ENCODE measurements at places on chromosomes 13 and 19.

- DNase-seq = peak; percentile 89
These were observed 1.6 kb downstream of the RASIP1 start for GRCh38 chr19:48738557-48739403.

- DNase-seq = no peak
These were observed 1.5 kb upstream of the ECH1 start for GRCh38 chr19:38833092-38833425.

GRCh38 chr13:35887115-35887666 lies 244.0 kb downstream of the DCLK1 start:
- no peak for DNase-seq

- no peak for DNase-seq
These were observed at the start of gene RASIP1 for GRCh38 chr19:48740164-48740972. RASIP1 (minus strand) TSS chr19:48740610; CDS start chr19:48740282, 328 bp downstream.

GRCh38 chr13:73672492-73672891 lies 461.7 kb downstream of the KLF12 start:
- DNase-seq = no peak

- no peak for DNase-seq
These were observed 231.3 kb downstream of the TBC1D4 start for GRCh38 chr13:75250526-75251178.

- no peak for DNase-seq
These were observed 57.5 kb downstream of the GPC6 start for GRCh38 chr13:93284064-93284463.

DNA sequence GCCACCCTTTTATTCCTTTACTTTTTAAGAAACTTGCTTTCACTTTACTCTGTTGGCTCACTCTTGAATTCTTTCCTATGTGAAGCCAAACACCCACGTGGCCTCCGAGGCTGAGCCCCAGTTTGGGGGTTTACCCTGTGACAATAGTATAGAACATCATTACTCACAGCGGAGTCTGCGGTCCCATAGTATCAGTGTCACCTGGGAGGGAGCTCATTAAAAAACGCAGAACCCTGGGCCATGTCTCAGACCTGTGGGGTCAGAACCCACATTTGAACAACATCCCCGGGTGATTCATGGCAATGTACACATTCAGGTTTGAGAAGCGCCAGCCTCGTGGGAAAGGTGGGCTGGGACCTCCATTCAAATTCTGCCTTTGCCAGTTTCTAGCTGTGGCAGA lies 36.0 kb upstream of the UBL3 start:
- peak; percentile 2 for DNase-seq

DNA sequence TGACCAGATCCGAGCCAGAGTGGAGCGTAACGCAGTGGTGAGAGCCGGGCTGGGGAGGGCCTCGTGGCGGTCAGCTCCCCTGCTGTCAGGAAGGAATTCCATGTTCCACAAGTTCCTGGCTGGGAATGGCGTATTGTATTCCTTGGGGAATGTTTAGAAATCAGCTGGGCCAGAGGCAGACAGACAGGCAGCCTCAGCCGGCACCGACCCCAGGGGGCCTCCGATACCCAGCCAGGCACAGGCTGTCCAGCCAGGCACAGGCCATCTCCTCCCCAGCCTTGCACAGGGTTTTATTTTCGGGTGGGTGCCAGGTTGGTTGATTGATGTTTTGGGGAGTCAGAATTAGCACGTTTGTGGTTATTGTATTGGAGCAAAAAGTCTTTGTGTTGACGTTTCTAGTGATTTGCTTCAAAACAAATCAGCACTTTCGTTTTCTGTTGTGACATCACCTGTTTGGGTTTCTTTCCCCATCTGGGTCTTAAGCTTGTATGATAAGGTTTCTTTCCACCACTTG lies 126.6 kb upstream of the MCF2L start:
- DNase-seq = no peak

- no peak for DNase-seq
These were observed 24.2 kb downstream of the NEK5 start for GRCh38 chr13:52104624-52105023.

DNA sequence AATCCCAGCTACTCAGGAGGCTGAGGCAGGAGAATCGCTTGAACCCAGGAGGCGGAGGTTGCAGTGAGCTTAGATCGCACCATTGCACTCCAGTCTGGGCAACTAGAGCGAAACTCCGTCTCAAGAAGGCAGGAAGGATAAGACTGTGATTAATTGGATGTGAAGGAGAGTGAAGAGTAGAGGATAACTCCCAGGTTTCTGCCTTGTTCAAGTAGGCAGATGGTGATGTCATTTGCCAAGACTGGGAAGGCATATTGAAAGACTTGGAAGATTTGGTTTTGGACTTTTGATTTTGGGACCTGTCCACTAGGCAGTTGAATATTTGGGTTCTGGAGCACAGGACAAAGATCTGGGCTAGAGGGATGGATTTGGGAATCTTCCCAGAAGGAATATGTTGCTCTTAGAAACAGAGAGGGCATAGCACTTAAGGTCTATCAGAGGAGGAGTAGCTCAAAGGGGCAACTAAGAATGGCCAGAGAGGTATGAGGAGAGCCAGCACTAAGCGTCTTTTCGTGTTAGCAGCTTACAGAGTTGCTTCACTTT lies 20.0 kb downstream of the GARRE1 start:
- no peak for DNase-seq

DNA sequence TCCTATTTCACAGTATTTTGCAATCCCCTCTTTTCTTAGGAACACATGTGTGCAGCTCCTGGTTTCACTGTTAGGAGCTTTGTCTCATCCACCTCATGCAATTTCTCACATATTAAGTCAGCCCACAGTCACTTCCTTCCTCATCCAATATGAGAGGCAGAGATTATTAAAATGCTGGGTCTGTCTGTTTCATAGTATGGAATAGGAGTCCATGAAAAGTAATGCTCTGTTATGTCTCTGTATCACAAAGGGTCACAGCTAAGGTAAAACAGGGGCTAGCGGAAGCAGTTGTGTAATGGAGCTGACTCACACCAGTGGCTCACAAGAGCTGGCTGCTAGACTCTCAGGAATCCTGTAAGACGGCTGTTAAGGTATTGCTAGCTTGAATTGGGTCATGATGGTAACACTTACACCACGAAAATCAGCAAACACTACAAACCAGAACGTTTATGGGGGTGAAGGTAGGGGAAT lies 216.5 kb downstream of the EFNB2 start:
- no peak for DNase-seq

DNA sequence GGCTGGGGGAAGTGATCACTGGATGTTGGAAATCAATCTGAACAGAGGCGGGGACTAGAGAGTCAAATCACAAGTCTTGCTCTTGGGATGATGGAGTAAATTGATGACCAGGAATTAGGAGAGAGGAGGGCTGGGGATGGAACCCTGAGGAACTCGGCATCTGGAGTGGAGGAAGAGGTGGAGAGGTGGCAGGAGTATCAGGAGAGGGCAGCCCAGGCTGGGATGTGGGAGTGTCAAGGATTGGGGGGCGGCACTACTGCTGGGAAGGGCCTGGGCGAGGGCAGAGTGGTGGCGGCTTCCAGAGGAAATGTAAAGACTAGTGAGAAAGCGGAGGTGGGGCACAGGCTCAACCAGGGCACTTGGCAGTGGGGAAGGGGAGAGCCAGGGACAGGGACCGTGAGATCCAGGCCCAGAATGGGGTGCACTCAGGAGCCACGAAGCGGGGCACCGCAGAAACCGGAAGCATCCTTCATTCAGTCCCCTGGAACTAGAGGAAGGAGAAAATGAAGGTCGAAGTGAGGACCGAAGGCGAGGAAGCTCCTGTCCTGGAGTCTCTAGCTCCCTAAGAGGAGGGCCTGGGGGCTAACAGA lies 81.2 kb upstream of the GPR183 start:
- no peak for DNase-seq

GRCh38 chr19:51781999-51782398 lies 13.0 kb upstream of the FPR3 start:
- DNase-seq = no peak

DNA sequence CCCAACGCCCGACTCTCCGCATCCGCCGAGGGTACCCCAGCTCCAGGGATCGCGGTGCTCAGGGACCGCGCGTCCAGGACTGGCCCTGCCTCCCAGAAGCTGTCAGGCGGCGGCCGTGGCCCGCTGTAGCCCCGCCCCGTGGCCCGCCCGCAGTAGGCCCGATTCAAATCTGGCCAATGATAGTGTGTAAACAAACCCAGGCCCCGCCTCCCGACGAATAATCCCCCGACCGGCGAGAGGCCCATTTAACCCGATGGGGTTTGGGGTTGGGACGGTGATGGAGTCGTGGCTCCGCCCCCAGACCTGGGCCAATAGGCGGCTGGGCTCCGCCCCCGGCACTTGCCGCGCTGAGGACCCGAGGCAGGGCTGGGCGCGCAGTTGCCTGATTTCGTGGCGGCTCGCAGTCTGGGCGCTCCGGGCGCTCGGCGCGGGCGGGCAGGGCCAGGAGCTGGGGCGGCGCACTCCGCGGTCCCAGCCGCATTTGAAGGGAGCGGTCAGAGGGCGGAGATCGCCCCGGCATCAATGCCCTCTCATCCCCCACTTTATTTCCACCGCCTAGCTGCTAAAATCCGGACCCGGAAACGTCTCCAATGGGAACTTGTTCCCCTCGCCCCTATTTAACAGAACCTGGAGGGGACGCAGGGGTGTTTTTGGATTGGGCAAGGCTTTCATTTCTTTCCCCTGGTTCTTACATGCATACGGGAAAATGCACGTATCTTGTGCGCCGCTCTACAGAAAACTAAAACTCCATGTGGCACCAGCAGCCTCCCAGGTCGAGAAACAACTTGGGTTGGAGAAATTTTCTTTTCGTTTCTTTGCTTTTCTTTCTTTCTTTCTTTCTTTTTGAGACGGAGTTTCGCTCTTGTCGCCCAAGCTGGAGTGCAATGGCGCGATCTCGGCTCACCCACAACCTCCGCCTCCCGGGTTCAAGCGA lies 8.4 kb upstream of the BICRA start:
- DNase-seq = peak; percentile 99

- no peak for DNase-seq
These were observed 27.8 kb downstream of the COG3 start for GRCh38 chr13:45492538-45492937.

GRCh38 chr13:29355029-29355428 lies 240.5 kb downstream of the SLC7A1 start:
- DNase-seq = no peak

- DNase-seq = no peak
These were observed 64.3 kb downstream of the MBNL2 start for GRCh38 chr13:97286317-97287046.

DNA sequence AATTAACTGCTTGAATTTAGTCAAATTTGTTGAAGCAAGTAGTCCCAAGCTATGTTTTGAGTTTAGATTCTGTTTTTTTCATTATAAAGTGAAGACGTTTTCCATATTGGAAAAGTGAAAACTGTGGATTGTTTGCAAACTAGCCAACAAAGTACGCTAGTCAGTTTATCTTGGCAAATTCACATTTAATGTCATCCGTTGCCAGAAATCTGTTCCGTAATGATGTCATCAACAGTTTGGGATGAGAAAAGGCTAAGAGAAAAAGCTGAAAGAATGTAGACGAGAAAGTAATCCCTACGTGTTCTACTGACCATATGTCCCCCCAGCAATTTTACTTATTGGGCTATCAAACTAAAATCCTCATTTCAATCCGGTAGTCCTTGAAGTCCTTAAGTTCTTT lies 419.6 kb downstream of the GPC6 start:
- no peak for DNase-seq

DNA sequence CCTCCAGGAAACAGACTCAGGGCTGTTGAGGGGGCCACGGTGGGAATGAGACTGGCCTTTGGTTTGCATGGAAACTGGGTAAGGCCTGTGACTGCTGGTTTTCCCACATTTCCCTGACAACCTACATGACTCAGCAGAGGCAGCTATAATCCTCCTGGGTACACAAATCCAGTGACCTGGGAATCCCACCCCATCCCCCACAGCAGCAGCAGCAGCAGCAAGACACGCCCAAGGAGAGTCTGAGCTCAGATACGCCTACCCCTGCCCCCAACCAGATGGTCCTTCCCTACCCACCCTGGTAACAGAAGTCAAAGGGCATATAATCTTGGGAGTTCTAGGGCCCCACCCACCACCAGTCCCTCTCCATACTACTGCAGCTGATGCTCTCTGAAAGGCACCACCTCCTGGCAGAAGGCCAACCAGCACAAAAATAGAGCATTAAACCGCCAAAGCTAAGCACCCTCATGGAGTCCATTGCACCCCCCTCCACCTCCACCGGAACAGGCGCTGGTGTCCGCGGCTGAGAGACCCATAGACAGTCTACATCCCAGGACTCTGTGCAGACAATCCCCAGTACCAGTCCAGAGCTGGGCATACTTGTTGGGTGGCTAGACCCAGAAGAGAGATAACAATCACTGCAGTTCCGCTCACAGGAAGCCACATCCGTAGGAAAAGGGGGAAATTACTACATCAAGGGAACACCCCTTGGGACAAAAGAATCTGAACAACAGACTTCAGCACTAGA lies 237.2 kb upstream of the SPRY2 start:
- no peak for DNase-seq

- no peak for DNase-seq
These were observed 169.5 kb upstream of the UFM1 start for GRCh38 chr13:38180126-38180525.

DNA sequence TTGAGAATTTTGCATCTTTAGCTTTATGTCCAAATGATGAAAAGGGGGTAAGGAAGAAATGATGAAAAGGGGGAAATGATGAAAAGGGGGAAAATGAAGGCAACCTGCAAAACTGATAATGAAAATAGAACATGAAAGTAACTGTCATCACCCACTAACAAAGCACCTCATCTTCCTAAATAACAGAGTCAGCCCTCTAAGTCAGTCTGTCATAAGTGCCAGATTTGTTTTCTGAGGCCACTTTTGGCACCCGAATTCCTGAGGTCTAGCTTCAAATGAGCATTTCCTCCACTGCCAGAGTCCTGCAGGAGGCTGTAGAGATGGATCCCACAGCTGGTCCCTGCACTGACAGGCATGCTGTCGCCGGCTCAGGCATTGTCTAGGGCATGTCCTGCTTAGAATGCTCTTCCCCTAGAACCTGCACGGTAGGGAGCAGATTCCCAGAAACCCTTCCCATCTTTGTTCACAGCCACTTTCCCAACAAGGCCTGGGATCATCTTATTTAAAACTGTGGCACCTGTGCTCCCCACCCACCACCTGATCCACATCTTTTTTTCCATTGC lies 25.3 kb downstream of the RAP2A start:
- no peak for DNase-seq

- DNase-seq = no peak
These were observed 1757.8 kb downstream of the PCDH9 start for GRCh38 chr13:65472336-65472735.

DNA sequence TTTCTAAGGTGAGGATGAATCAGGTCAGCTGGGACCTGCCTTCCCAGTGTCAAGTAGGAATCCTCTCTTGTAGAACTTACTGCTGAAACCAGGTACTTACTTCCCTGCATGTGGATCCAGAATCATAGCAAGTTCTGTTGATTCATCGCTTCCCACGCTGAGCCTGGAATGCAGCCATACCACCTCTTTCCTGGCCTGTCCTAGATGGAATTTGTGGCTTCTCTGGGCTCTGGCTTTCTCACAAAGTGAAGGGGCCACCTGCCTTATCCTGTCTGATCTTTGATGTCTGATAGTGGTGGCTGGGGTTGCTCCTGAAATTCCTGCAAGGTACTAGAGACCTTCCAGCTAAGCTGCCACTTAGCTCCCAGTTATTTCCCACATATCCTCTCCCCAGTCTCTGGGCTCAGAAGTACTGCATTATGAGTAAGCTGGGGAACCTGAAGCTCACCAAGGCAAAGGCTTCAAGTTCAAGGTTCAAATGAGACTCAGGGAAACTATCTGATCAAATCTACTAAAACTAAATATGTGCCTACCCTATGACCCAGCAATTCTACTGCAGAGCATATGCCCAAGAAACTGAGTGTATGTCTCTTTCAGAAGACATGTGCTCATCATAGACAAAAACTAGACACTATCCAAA lies 103.5 kb downstream of the SUCLA2 start:
- no peak for DNase-seq

Measured in stimulated activated CD8-positive, alpha-beta memory T cell treated with anti-CD3 and anti-CD28 coated beads, Interleukin-2, amount 100 ng/mL, for 1 hour (primary cell).